T-helper 1 cell treated with Interleukin-12 subunit alpha and Interleukin-12 subunit beta and Interleukin-4 antibody, amounts not matched to agents 30 ng/mL and 1 ng/mL, for 36 hours (primary cell): ENCODE measurements at places on chromosomes 5 and 9. TPM values are rescaled to one million over a fixed set of nuclear protein-coding genes. Genes with fewer than 3 reads are reported as not detected.

Gene DPYSL3
- 0.20 and 0.24 TPM in 2 replicates for total RNA-seq

Gene IZUMO3
- total RNA-seq, result not detected in 2 replicates

Gene THBS4
- 0.73 and 1.1 TPM in 2 replicates for total RNA-seq

Gene FOXD4L4
- total RNA-seq, result 0.20 TPM in 1 of 2 replicates, not detected in the other

Gene MYOT
- total RNA-seq, result not detected in 2 replicates

Gene CMYA5
- total RNA-seq, result 0.20 and 0.29 TPM in 2 replicates

Gene WDR38
- total RNA-seq, result not detected in 2 replicates

Gene CDH9
- not detected in 2 replicates for total RNA-seq

Gene ZNF454
- total RNA-seq, result not detected in 2 replicates

Gene EIF4EBP3
- total RNA-seq, result 9.4 and 10.3 TPM in 2 replicates

Gene PCDHB15
- total RNA-seq, result not detected in 2 replicates

Gene PCDHGB2
- 1.0 and 1.3 TPM in 2 replicates for total RNA-seq

Gene SLC27A4
- 25.3 and 25.8 TPM in 2 replicates for total RNA-seq

Gene MYO10
- total RNA-seq, result not detected in 2 replicates

Gene FRMD3
- 0.54 and 0.74 TPM in 2 replicates for total RNA-seq

Gene TRIM36
- 0.39 TPM in 1 of 2 replicates, not detected in the other for total RNA-seq

Gene ANKH
- 39.1 and 43.6 TPM in 2 replicates for total RNA-seq

Gene SLC35A4
- 87.0 and 96.5 TPM in 2 replicates for total RNA-seq

Gene CCIN
- total RNA-seq, result 0.10 and 0.17 TPM in 2 replicates

Gene KLHL3
- total RNA-seq, result 3.8 TPM in 2 replicates

Gene EDIL3
- total RNA-seq, result not detected in 2 replicates

Gene ADAMTSL2
- not detected in 2 replicates for total RNA-seq

Gene DOK3
- 4.3 and 5.3 TPM in 2 replicates for total RNA-seq

Gene SH3GL2
- total RNA-seq, result not detected in 2 replicates

Gene SLC45A2
- 0.34 TPM in 1 of 2 replicates, not detected in the other for total RNA-seq

Gene ORM2
- not detected in 2 replicates for total RNA-seq
